ENCODE measurements at places on chromosomes 6 and 20.

GRCh38 chr20:64082126-64082731 lies 2.0 kb downstream of the LKAAEAR1 start:
- DNase-seq: no peak

DNA sequence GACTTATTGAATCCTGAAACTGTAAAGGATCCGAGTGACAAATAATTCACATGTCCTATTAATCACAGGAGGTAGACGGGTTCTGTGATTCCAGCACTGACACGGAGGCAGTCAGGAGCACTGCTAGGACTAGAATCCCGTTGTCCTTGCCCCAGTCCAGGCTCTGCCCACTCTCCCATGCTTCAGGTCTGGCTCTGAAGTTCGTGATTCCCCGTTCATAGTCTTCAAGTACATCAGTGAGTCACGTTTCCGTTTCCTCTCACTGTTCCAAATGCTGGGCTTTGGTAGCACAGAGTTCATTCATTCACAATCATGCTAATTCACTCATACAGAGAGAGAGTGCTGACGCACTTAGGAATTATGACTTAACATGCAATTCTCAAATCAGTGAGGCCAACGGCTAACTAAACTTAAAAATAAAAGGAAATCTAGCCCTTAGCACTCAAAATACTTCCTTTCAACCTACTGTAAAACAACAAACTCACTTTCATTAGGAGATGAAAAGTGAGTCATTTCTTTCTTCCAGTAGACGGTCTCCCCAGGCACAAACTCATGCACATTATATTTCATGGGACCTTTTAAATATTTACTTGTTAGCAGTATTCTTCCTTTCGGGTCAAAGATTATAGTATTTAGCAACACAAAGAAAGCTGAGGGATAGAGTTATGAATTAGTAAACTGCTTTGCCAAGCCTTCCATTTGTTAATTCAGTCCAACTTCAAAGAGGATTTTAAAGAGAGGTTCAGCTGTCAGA lies 94.0 kb upstream of the NHSL1 start:
- DNase-seq: peak; percentile 91

DNA sequence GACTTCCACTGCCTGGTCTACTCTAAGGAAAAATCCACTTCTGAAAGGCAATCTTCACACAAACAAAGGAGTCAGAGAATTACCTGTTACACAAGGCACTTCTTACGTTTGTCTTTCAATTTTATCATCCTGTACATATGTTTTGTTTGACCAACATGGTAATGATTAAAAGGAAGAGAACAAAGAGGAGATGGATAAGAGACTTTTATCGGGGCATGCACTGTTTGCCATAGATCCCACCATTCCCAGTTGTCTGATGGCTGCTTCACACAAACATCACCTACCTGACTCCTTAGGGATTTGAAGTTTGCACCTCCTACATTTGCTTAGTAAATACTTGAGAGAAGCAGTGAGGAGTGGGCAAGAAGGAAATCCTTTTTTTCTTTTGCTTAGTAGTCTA lies 87.1 kb downstream of the BFSP1 start:
- DNase-seq: no peak

DNA sequence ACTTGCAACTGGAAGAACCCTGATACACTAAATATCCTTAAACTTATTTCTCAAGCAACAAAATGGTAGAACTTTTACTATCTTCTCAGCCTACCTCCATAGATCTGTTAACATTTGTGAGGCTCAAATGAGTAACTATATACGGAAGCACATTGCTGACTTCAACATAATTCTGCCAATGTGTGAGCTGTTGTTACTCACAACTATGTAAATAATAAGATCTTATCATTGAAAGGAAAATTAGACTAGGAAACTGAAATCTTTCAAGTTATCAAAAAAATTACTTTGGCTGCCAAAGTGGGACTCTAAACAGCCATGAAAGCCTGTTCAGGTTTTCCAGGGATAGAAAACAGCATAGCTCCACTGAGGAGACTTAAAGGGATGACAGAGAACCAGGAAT lies 40.2 kb upstream of the TASP1 start:
- no peak for DNase-seq

- no peak for DNase-seq
Observed at GRCh38 chr20:15986690-15987089, 586.6 kb downstream of the KIF16B start.

GRCh38 chr20:34061695-34062094 lies 50.3 kb downstream of the EIF2S2 start:
- DNase-seq: no peak

DNA sequence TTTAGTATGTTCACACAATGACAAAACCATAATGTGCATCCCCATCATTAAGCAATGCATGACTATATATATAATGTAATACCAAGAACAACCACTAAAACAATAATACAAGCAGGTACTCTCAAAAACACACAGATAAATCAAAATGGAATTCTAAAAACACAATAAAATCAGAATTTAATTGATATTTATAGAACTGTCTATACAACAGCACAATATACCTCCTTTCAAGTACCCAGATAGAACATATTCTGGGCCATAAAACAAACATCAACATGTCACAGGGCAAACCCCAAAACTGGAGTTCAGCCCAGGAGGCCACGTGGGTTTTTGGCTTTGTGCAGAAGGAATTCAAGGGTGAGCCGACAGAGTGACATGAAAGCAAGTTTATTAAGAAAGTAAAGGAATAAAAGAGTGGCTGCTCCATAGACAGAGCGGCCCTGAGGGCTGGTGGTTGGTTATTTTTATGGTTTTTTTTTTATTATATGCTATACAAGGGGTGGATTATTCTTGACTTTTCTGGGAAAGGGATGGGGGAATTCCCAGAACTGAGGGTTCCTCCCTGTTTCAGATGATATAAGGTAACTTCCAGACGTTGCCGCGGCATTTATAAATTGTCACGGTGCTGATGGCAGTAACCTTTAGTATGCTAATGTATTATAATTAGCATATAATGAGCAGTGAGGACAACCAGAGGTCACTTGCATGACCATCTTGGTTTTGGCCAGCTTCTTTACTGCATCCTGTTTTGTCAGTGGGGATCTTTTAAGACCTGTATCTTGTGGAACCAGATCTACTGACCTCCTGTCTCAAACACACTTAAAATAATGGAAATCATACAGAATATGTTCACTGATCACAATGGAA lies 5.6 kb downstream of the RAB23 start:
- no peak for DNase-seq

DNA sequence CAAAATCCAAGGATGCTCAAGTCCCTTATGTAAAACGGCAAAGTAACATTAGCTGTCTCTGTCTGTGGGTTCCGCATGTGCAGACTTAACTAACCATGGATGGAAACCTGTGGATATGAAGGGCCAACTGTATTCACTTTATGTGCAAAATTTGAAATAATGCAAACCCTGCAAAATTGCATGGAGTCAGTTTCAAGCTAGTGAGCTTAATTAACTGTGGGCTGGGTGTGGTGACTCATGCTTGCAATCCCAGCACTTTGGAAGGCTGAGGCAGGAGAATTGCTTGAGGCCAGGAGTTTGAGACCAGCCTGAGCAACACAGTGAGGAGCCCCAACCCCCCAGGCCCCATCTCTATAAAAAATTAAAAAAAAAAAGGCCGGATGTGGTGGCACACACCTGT lies 81.4 kb downstream of the ANKS1A start:
- DNase-seq: no peak

GRCh38 chr6:112770308-112770707 lies 423.2 kb downstream of the RFPL4B start:
- no peak for DNase-seq

All from AG08395 (cell line).